Stimulated activated memory B cell treated with anti-CD40 and anti-IgM and Interleukin-4, amounts not matched to agents 10 μg/mL and 1 μg/mL and 100 μg/mL, for 72 hours (primary cell): ENCODE measurements at places on chromosomes 1 and 21.

- ATAC-seq = no peak
These were observed 56.9 kb downstream of the FHAD1 start for GRCh38 chr1:15303935-15304334.

DNA sequence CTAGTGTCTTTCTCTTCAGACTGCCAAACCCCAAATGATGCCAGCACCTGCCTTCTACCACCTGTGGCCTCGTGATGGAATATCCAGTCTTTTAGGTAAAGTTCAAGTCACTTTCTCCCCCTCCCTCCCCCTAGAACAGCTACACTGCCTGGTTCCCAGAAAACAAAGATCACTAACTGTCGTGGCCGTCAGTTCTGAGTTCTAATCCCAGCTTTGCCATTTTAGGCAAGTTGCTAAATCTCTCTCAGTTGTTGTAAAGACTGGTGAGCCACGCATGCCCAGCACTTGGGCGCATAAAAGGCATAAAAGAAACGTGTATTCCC is 648 bp upstream of the TRAPPC3 start:
- no peak for ATAC-seq

- ATAC-seq = no peak
These were observed 182.0 kb downstream of the PLPP3 start for GRCh38 chr1:56397409-56397808.

DNA sequence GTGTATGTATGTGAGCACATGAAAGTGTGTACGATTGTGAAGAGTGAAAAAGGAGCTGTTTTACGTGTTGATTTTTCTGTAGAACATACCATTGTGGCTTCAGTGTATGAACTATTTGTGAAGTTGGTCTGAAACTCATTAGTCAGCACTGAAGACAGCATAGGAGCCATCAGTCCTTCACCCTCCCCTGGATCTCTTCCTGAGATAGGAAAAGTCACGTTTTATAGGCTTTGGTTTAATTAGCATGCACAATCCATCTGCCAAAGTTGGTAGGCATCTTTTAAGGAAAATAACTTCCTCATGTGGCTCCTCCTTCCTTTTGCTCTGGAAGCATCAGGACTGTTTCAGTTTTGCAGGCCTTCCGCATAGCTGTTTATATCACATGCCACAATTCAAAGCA is 1.4 kb upstream of the RABIF start:
- no peak for ATAC-seq

DNA sequence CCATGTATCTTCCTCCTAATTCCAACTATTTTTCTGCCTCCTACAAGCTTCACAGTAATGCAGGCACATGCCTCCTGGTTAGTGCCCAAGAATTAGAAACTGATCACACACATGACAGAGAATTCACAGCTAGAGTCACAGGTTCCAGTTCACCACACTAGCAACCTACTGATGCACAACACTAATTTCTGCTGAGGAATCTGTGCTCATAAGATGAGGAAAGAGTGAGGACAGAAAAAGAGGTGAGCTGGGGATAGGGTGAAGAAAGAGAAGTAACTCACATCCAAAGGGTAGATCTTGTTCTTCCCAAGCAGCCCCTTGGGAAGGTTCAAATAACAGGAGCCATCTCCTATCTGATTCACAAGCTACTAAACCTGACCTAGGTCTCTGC is 61.3 kb downstream of the PUM1 start:
- no peak for ATAC-seq

DNA sequence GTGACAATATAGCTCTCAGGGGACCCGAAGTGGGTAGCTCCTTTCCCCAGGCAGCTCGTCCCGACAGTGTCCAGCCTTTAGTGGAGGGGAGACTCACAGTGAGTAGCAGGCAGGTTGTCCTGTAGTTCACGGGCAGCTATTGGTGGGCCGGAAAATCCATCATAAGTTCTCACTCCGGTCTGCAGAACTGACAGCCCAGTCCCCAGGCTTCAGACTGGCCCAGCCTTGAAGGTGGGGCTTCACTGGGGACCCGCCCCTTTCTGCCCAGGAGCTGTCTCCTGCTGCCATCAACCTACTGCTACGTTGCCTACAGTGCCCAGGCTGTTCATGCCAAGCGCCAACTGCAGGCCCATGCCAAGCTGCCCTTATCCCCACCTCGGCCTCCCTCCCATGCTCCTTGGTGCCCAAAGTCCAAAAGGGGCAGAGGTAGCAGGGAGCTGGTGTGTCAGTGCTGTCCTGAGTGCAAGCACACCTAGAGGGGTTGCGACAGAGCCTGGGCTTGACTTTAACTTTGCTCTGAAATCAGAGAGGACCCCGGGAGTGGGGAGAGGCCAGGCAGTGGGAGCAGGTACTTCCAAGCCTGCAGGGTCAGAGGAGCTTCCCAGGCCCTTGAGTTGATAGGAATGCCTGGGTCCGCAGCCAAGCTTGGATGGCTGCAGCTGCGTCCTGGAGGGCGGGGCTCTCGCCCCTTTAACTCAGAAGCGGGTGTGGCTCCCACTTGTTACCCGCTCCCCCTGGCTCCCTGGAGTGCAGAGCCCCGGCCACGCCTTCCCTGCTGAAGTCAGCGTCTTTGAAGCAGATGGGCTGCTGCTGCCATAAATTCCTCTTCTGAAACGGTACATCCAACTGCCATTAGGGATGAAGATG is 1144.3 kb upstream of the NCAM2 start:
- ATAC-seq = no peak

- no peak for ATAC-seq
These were observed 56.1 kb upstream of the ZC3H11B start for GRCh38 chr1:219669042-219669441.

GRCh38 chr1:13714851-13715250 is 14.9 kb downstream of the PRDM2 start:
- ATAC-seq = no peak

DNA sequence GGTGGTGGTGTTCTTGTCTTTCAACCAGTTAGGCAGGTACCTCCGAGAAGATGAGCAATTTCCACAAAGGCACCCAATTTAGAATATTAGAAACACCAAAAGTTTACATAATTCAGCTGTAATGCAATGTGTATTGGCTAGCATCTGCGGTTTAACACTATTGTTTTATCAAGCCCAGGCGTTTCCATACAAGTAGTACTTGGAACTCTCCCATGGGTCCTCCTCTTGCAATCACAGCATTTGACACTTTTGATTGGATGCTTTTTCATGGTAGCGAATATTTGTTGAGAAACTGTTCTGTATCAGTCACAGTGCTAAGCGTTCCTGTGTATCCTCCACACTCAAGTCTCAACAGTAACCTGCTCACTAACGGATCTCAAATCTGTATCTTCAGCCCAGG is 20.1 kb upstream of the MAP1LC3C start:
- ATAC-seq = no peak

- no peak for ATAC-seq
These were observed 20.2 kb downstream of the ETS2 start for GRCh38 chr21:38825921-38826320.

GRCh38 chr1:201578008-201578888 is 39.3 kb downstream of the NAV1 start:
- no peak for ATAC-seq

- no peak for ATAC-seq
These were observed 43.4 kb downstream of the PKP1 start for GRCh38 chr1:201326710-201327109.

DNA sequence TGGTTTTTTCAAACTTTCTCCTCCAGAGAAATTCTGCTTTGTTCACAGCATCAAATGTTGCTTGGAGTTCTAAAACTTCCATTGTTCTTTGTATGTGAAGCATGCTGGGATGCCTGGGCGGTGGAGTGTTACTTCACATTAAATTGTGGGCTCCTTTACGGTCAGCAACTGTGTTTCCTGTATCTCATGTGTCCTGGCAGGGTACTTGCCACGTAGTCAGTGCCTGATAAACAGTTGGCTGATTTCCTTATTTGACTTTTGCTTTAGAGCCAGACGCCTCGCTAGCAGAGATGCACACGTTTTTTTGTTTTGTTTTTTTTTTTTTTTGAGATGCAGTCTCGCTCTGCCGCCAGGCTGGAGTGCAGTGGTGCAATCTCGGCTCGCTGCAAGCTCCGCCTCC is 96.7 kb downstream of the UCK2 start:
- ATAC-seq = no peak

GRCh38 chr21:45511661-45512431 is 30.4 kb downstream of the SLC19A1 start:
- no peak for ATAC-seq

- ATAC-seq = no peak
These were observed 172.8 kb upstream of the IRF2BP2 start for GRCh38 chr1:234782791-234783190.

DNA sequence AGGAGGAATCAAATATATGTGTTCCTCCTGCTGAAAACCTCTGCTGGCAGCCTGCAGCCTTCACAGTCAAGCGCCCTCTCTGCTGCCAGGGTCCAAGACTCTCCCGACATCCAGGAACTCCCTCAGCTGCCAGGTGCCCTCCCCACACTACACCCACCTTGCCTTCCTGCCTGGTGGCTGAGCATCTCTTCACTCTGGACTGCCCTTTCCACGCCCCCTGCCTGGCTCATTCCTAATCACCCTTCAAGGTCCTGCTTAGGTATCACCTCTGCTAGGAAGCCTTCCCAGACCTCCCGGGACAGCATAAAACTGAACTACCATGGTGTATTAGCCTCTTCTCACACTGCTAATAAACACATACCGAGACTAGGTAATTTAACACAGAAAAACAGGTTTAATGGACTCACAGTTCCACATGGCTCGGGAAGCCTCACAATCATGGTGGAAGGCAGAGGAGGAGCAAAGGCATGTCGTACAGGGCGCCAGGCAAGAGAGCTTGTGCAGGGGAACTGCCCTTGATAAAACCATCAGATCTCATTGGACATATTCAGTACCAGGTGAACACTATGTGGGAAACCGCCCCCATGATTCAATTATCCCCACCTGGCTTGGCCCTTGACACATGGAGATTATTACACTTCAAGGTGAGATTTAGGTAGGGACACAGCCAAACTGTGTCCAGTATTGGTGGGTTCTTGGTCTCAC is 15.3 kb downstream of the LDLRAD1 start:
- no peak for ATAC-seq

DNA sequence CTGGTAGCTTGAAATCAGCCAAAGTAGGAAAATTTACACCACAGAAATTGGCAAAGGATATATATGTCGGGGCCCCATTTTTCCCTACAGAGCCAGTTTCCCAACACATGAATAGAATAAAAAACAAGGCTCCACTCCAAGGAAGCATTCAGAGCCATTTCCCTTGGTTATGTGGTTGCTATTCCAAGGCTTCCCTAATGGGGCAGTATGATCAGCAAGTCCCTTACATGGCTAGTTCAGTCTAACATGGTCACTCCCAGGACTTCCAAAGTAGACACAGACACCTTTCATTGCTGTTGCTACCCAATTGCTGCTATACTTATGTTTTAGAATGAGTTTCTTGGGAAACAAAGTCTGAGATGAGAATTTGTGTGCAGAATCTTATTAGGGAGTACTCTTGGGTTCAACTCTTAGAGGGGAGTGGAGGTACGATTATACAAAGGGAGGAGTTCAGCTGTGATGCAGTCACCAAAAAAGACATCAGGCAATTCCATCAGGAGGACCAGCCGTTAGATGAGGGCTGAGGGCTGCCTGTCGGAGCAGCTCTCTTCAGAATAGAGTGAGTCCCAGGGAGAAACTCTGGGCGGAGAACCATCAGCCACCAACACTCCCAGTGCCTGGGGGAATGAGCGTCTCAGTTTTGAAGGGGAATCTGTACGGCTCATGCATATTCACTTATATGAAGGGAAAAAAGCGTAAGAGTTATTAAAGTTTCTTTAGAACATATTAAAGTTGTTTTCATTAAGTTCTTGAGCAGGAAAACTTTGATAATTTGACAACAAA is 92.9 kb downstream of the C21orf91 start:
- ATAC-seq = no peak

DNA sequence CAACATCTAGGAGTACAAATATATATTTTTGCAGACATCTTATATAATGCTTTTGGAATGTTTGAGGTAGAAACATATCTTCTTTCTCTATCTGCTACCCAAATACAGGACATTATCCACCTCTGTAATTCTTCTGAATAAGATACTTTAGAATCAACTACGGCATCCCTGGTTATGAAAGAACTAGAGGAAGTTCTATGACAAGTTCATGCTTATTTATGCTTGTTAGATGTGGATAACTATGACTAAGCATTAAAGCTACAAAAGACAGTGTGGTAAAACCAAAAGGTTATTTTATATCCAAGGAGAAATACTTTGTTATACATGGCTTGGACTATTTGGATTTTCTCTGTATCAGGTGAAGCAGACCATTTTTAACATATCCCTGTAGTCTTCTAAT is 894.0 kb downstream of the KCNT2 start:
- ATAC-seq = no peak
